Tibial nerve (tissue), 4 donors: ENCODE measurements at places on chromosomes 3 and 15. TPM values are rescaled to one million over a fixed set of nuclear protein-coding genes. Genes with fewer than 3 reads are reported as not detected.

The SLC49A4 gene
- total RNA-seq, result 15.5 TPM

The C3orf85 gene
- not detected for total RNA-seq

The APBA2 gene
- total RNA-seq, result 3.3 TPM

The LMLN gene
- total RNA-seq, result 9.0 TPM

The SEMA6D gene
- 15.7 TPM for total RNA-seq

The HAPLN3 gene
- 12.3 TPM for total RNA-seq

The ACTL6A gene
- total RNA-seq, result 38.9 TPM

The MST1R gene
- 2.8 TPM for total RNA-seq

The FOXL2 gene
- total RNA-seq, result not detected

The ZDHHC19 gene
- total RNA-seq, result not detected

The CRYBG3 gene
- 32.4 TPM for total RNA-seq

The SLC12A6 gene
- 30.1 TPM for total RNA-seq

The TTLL13 gene
- not detected for total RNA-seq

The SUSD5 gene
- total RNA-seq, result 6.6 TPM

The ESYT3 gene
- 6.9 TPM for total RNA-seq

The ZCWPW2 gene
- total RNA-seq, result 2.7 TPM

The PCNP gene
- total RNA-seq, result 109 TPM

The ZBBX gene
- total RNA-seq, result 0.44 TPM

The RLBP1 gene
- total RNA-seq, result not detected

The PIERCE2 gene
- total RNA-seq, result 2.9 TPM

The CYP1A1 gene
- total RNA-seq, result 3.7 TPM

The DAPK2 gene
- 54.0 TPM for total RNA-seq

The SLC9C1 gene
- not detected for total RNA-seq

The HLTF gene
- 16.9 TPM for total RNA-seq

The COL6A5 gene
- total RNA-seq, result not detected

The TMC3 gene
- total RNA-seq, result not detected
